ENCODE measurements at places on chromosomes 16 and 17. TPM values are rescaled to one million over a fixed set of nuclear protein-coding genes. Genes with fewer than 3 reads are reported as not detected.

Gene SRCIN1
- 12.4 TPM for total RNA-seq

Gene CNTNAP4
- total RNA-seq, result not detected

Gene ACSM2A
- not detected for total RNA-seq

Gene PHOSPHO1
- total RNA-seq, result 3.5 TPM

Gene SSTR5
- total RNA-seq, result not detected

Gene CCDC40
- 13.7 TPM for total RNA-seq

DNA sequence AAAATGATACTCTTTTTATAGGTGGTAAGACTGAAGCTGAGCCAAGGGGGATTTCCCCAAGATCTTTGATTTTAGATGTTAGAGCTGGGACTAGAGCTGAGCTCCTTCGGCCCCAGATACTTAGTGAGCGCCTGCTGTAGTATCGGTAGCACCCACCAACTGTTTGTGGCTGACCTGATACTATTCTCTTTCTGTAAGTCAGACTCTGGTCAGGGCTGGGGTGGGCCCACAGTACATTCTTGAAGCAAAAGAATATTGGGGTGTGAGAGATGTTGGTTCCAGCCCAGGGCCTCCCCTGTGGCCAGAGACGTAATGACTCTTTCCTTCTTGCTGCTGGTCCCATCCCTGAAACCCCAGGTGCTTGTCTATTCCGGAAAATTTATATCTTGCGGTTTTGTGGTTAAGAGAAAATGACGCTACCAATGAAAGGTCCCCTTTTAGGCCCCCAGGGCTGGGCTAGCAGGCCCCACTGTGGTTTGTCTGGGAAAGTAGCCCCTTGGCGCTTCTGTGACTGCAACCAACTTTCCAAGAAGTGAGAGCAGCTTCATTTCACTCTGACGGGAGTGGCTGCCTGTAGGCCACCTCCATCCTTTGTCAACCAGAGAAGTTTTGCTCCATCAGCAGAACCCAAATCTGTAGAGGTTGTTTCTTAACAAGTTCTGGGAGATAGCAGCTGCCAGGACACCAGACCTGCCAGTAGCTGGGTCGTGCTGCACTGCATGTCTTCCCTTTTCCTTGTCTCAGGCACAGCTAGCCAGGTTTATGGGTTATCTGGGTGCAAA is 86.4 kb upstream of the LGALS9 start:
- no peak for DNase-seq

DNA sequence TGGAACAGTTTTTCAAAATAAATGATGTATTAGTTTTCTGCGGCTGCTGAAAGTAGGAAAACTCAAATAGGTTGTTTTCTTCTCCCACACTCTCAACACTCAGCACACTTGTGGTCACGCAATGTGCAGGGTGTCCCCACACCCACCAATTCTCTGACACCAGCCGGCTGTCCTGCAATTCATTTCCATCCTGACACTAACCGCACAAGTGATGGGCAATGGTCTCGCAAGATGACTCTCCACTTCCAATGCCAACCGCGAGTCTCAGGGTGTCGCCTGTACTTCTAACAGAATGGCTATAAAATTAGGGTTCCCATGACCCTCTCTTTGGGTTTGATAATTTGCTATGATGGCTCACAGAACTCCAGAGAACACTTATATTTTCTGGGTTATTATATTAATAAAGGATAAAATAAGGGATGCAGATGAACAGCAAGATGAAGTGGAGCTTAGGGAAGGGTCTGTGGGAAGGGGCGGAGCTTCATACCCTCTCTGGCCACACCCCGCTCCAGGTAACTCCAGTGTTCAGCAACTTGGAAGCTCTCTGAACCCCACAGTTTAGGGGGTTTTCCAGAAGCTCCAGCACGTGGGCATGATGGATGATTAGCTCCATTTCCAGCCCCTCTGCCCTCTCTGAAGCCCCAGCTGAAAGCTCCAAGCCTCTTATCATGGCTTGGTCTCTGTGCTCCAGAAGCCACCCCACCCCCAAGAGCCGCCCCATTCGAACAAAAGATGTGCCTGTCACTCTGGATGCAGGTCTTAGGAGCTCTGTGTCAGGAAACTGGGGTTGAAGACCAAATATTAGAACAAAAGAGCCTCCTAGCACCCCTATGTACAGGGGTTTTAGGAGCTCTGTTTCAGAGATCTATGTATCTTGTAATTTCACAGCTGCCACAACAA is 19.8 kb downstream of the TAF1C start:
- DNase-seq, result no peak

GRCh38 chr16:57478396-57479204 is 7.7 kb downstream of the DOK4 start:
- no peak for DNase-seq

DNA sequence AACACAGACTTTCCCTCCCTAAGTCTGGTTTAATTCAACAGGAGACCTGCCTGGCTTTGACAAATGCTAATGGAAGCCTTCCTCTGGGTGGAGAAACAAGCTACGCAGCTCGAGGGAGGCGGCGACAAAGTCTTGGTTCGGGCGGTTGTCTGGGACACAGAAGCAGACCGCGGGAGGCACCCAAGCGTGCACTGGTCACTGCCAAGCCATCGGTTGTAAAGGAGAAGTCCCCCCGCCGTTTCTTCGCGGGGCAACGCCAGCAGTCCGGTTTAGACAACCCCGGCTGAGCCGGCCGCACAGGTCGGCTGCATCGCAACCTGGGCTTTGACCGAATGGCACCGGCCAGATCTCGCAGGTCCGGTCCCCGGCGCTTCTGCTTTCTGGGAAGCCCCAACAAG is 586 bp downstream of the GLYR1 start:
- DNase-seq, result no peak

- peak; percentile 78 for DNase-seq
Observed at GRCh38 chr17:50904518-50905459, 38.6 kb upstream of the TOB1 start.

GRCh38 chr17:83081684-83082201 is 2.3 kb downstream of the METRNL start:
- DNase-seq, result no peak

DNA sequence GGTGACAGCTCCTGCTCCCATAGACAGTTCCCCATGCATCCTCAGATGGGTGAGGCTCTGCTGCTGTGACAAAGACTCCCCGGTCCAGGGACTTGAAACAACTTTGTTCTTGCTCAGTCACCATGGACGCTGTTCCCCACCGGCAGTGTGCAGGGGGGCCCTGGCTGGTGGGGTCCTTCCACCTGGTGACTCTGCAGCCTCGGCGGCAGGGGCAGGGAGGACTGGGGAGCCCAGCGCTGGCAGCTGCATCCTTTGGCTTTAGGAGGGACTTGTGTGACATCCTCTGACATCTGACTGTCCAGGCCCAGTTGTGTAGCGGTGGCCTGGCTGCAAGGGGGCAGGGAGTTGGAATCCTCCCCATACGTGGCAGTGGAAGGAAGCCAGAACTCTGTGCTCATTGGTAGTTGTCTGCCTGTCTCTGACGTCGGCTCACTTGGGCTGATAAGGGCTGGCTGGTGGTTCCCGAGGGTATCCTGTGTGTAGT is 107.3 kb downstream of the CMIP start:
- no peak for DNase-seq

DNA sequence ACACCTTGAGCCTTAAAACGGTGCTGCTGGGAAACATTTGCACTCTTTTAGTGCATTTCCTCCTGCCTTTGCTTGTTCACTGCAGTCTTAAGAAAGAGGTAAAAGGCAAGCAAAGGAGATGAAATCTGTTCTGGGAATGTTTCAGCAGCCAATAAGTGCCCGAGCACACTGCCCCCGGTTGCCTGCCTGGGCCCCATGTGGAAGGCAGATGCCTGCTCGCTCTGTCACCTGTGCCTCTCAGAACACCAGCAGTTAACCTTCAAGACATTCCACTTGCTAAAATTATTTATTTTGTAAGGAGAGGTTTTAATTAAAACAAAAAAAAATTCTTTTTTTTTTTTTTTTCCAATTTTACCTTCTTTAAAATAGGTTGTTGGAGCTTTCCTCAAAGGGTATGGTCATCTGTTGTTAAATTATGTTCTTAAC is 4.4 kb downstream of the SOX9 start:
- DNase-seq, result no peak

DNA sequence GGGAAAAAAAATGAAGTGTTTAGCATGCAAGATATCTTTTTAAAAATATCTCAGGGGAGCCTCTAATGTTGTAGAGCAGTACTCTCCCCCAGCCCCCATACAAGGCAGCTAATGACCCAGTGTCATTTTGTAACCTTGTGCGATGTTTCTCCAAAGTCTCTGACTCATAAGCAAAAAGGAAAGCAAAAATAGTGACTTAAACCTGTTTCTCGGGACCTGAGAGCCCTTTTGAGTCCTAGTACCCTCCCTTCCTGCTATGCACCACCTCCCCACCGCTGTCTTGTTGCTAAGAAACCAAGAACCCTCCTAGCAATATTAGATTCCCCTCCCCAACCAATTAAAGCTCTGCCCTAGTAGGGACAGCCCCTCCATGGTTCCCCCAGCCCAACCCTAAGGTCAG is 2.8 kb downstream of the MYCBPAP start:
- no peak for DNase-seq

- no peak for DNase-seq
Observed at GRCh38 chr16:86683441-86684194, 105.3 kb downstream of the FOXL1 start.

DNA sequence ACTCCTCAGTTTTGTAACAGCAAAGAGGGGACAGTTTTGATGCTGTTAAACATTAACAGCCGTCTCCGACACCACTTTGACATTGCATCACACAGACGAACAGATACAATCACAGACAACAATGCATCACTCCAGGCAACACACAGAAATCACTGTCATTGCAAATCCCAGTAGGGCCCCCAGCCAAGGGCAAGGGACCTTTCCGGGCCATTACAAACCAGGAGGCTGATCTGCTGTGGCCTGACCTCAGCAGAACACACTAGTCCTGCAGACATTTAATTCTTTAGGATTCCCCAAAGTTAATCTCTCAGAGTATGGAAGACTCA is 136.2 kb upstream of the RCVRN start:
- no peak for DNase-seq

GRCh38 chr16:14449790-14450480 is 180.1 kb downstream of the PARN start:
- no peak for DNase-seq

GRCh38 chr17:7173687-7174602 is 5.2 kb downstream of the ASGR1 start:
- peak; percentile 84 for DNase-seq

- no peak for DNase-seq
Observed at GRCh38 chr16:79162977-79163376, 437.6 kb downstream of the MAF start.

Data from G401 (cell line).